ENCODE measurements at places on chromosomes 11 and 22. TPM values are rescaled to one million over a fixed set of nuclear protein-coding genes. Genes with fewer than 3 reads are reported as not detected.

GRCh38 chr11:93591247-93591898, 48.2 kb upstream of the SMCO4 start:
- H3K27me3 ChIP-seq, result no peaks in the 10 kb centered on the region
- H3K36me3 ChIP-seq, result no peaks in the 10 kb centered on the region
- no peak overlapping the region for H3K4me3 ChIP-seq
- no peak overlapping the region for H3K27ac ChIP-seq
- DNase-seq, result no peak
- H3K4me1 ChIP-seq, result no peaks in the 10 kb centered on the region

DNA sequence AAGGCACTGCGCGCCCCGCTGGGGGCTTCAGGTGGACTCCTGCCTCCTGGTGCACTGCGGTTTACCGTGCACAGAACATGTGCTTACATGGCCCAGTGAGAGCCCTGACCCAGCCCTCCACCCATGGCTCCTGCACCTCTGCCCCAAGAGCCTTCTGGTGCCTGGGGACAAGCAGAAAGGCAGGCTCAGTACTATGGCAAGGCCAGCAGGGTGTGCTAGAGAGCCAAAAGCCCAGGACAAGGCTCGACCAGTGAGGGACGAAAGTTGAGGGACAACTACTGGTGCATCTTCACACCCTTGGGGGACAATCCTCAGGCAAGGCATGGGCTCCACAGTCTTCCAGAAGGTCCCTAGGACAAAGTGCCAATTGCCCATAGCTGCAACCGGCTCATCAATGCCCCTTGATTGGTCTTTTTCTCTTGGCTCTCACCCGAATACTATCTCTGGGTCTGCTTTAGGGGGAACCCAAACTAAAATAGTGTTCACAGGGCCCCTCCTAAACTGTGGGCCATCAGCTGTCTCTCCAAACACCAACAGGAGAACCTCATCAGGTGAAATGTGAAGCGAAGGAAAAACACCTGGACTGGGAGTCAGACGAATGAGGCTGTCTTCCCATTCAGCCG, 13.5 kb downstream of the PGA5 start:
- DNase-seq, result peak; percentile 61
- no peaks in the 10 kb centered on the region for H3K4me1 ChIP-seq
- H3K36me3 ChIP-seq, result no peaks in the 10 kb centered on the region
- no peak overlapping the region for H3K27ac ChIP-seq
- no peak overlapping the region for H3K4me3 ChIP-seq

DNA sequence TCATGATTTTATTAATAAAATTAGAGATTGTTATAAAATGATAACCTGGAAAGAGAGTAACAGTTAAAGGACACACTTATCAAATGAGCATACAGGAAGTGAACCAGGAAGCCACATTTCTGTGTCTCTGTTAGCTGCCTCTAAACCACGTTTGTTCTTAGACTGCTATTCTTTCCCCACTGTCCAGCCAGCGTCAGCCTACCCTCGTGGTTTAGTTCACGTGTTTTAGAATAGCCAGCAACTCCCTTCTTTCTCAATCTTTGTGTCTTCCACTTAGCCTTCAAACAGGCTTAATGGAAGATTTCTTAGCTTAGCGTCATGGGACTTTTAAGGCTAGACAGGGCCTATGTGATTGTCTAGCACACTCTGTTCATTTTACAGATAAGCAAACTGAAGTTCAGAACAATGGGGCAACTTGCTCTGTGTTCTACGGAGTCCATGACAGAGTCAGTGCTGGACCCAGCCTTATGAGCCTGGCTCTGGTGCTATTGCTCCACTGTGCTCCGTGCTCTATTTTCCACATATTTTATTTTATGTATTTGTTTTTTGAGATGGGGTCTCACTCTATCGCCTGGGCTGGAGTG, 27.2 kb downstream of the GRAMD1B start:
- H3K27me3 ChIP-seq, result no peaks in the 10 kb centered on the region
- H3K4me1 ChIP-seq, result no peaks in the 10 kb centered on the region
- no peak overlapping the region for H3K27ac ChIP-seq
- H3K36me3 ChIP-seq, result no peaks in the 10 kb centered on the region

GAS2L1 gene
- total RNA-seq, result 19.3 TPM

MRGPRE gene
- total RNA-seq, result not detected

LRP5 gene
- 23.6 TPM for total RNA-seq

GRCh38 chr11:62033191-62034035, 66.0 kb upstream of the FTH1 start:
- H3K27me3 ChIP-seq, result no peaks in the 10 kb centered on the region
- H3K36me3 ChIP-seq, result no peaks in the 10 kb centered on the region
- peak overlapping the region; percentile 40 for H3K27ac ChIP-seq
- no peak overlapping the region for H3K4me3 ChIP-seq
- no peaks in the 10 kb centered on the region for H3K4me1 ChIP-seq
